IPS-NIHi11 (cell line): ENCODE measurements at places on chromosomes 6 and 20.

DNA sequence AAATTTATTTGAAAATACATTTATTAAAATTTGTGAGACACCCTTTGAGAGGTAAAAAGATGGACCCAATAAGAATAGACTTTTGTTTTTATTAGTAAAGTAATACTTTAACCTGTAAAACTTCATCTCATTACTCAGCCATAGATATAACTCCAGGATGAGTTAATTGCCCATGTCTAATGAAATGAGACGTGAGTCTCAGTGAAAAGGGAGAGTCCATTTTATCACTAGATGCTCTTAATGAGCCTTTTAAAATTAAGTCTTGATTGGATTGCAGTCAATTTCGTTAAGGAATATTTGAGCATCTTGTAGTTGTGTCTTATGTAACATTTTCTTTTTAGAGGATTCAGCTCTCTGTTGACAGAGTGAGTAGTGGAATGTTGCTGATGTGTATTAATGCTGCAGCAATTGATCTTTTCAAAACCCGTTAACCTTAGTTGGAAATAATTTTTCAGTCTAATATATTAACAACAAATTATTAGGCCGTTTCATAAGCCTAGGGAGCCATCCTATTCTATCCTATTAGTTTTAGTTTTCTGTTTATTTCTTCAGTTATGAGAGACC, 77.3 kb downstream of the QKI start:
- DNase-seq: no peak

DNA sequence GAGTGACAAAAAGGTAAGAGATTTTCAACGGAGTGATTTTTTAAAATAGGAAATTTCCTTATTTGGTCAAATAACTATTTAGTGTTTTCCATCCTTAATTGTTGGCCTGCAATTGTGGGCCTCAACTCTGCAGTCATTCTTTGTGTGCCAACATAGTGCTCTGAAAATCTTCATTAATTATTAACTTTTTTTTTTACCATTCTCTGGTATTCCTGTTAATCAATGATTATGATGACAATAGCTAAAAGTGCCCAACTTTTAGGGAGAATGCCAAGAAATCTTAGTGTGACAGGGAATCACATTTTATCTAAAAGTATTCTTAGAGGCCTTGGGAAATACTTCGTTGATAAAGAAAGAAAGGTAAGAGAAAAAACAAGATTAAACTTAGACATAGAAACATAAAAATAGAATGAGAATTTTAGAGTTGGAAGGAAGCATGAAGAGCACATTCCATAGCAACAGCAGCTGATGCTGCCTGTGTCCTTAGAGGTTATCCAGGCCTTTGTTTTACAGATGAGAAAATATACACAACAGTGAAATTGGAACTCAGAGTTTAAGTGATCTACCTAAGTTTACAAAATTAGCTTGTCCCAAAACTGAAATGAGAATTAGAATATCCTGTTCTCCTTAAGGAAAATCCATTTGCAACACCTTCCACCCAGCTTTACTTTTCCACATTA, 1.2 kb downstream of the GPRC6A start:
- no peak for DNase-seq

GRCh38 chr6:127516662-127517273, 2.4 kb downstream of the MTCL3 start:
- peak; percentile 65 for DNase-seq

GRCh38 chr6:148416330-148416965, 73.8 kb downstream of the SASH1 start:
- no peak for DNase-seq
